Muscle of back (tissue), 13 donors: ENCODE measurements at places on chromosomes 3 and 15. TPM values are rescaled to one million over a fixed set of nuclear protein-coding genes. Genes with fewer than 3 reads are reported as not detected.
A peak's percentile ranks its signal among the peaks of the same experiment; 100 is the strongest.

Gene TRIM59
- 8.2 TPM for polyA plus RNA-seq

Gene THOC7
- polyA plus RNA-seq = 64.2 TPM

- DNase-seq = peak; percentile 28
Observed at GRCh38 chr3:38117748-38118420, 19.0 kb downstream of the ACAA1 start.

- DNase-seq = no peak
Observed at GRCh38 chr3:173841334-173841733, 443.8 kb downstream of the NLGN1 start.

- DNase-seq = peak; percentile 39
Observed at GRCh38 chr3:190862209-190863118, at the start of gene GMNC. Gene GMNC, minus strand, starts transcription at chr3:190862694. Its CDS starts 79 bp downstream, at chr3:190862615.

- peak; percentile 92 for DNase-seq
Observed at GRCh38 chr3:100041328-100041749, 73.0 kb downstream of the FILIP1L start.
